ENCODE measurements at places on chromosomes 4 and X.
A peak's percentile ranks its signal among the peaks of the same experiment; 100 is the strongest.

- no peak for DNase-seq
Observed at GRCh38 chrX:4382273-4382672, 668.8 kb upstream of the PRKX start.

DNA sequence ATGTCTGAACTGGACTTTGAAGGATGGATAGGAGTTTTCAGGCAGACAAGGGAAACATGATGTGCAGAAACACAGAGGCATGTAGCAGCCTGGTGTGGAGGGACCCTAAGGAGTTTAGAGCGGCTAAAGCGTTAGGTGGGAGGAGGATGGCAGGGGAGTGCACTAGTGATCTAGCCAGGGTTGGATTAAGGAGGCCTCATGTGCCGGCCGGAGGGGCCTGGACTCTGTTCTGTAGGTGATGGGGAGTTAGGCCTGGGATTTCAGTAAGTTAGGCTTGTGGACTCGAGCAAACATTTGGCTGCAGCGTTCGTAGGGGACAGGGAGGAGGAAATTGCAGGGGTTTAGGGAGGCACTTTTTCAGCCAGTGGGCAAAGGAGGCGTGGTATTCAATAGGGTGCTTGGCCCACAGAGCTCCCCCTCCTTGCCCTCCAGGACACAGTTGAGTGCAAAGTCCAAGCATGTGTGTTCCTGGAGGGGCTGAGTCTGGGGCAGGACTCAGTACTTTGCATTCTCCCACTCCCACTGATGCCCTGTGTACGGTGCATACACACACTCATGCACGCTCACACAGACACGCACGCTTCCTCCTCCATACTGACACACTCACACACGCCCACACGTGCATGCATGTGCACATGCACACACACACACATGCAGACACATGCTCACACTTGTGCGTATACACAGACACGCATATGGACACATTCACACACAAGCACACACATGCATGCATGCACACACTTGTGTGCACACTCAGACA lies 18.6 kb downstream of the PSAPL1 start:
- peak; percentile 27 for DNase-seq

GRCh38 chr4:81369886-81370285 lies 101.8 kb downstream of the RASGEF1B start:
- DNase-seq: no peak

DNA sequence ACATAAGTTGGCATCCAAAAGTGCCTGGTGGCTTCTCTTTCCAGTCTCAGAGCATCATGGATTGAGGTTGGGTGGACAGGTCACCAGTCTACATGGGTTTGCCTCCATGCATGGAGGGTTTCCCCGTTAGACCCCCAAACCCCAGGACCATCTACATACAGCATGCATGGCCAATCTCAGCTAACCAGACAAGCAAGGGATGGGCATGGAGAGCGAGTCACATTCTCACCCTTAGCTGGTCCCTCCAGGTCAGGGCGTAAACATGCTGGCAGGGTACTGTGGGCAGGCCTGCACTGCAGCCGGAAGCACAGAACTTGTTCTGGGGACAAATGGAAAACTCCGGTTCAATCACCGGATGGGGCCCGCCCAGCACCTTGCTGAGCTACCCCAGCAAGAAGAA lies 37.3 kb downstream of the HCCS start:
- no peak for DNase-seq
